ENCODE measurements at places on chromosomes 2 and 18.
A peak's percentile ranks its signal among the peaks of the same experiment; 100 is the strongest.

- DNase-seq: no peak
These were observed 702.6 kb upstream of the LRRTM1 start for GRCh38 chr2:81007104-81007503.

DNA sequence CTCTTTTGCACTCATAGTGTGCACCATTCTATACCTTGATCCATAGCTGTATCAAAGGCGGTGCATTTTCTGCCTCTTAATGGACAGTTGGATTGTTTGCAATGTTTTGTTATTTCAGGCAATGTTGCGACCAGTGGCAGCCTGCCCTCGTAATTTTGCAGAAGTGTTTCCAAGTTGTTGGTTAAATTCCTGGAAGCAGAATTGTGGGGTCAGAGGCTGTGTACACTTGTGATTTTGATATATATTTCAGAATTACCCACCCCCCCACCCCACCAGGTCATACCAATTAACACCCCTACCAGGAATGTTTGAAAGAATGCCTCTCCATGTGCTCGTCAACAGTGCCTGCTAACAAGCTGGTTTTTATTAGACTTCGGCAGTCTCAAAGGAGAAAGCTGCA is 32.4 kb upstream of the IL1R1 start:
- no peak for DNase-seq

DNA sequence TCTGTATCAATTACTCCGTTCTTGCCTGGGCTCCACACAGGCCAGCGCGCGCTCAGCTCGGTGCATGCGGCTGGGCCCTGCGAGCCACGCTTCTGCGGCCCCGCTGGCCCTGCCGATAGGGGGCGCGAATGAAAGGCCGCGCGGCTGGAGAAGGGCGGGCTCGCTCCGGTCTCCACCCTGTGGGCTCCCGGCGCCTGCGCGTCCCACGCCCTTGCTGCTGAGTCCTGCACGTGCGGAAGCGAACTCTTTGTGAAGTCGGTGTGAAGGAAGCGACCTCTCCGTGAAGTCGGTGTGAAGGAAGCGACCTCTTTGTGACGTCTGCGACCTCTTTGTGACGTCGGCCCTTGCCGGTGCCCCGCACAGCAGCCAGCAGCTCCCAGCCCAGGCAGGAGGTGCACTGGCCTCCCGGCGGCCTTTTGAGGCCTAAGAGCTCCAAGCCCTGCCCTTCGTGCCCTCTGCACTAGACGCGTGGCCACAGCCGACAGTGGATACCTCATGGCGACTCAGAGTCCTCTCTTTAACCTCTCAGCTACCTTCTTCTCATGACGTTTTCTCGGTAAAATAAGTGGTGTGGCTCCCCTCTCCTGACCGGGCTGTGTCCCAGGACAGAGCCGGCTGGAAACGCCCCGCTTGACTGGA is 391.9 kb upstream of the RAB6C start:
- no peak for DNase-seq

GRCh38 chr2:128514555-128514955 is 195.9 kb upstream of the HS6ST1 start:
- no peak for DNase-seq

GRCh38 chr18:58268849-58269248 is 224.8 kb downstream of the NEDD4L start:
- DNase-seq: no peak

DNA sequence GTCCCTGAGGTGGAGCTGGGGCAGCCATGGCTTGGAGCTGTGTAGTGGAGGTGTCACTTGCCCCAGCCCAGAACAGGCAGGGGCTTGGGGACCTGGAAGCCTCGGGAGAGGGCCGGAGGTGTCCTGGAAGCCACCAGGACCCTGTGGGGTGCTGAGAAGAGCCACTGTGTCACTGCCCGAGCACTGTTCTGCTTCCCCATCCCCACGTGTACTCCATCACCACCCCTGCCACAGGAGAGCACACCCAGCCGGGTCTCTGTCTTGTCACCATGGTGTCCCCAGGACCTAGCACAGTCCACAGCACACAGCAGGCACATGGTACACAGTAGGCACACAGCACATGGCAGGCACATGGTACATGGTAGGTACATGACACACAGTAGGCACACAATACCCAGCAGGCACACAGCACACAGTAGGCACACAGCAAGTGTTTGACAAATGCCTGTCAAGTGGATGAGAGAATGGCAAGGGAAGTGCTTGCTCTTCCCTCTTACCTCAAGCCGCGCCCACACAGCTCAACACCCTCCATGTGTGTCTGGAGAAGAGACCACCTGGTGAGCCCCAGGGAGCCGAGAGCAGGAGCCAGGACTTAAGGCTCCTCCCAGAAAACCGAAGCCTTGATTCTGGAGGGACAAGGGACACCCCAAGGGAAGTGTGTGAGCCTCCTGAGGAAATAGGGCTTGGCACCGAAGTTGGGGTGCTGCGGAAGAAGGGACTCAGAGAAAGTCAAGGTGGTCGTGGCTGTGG is 13.3 kb downstream of the MBP start:
- DNase-seq: no peak

DNA sequence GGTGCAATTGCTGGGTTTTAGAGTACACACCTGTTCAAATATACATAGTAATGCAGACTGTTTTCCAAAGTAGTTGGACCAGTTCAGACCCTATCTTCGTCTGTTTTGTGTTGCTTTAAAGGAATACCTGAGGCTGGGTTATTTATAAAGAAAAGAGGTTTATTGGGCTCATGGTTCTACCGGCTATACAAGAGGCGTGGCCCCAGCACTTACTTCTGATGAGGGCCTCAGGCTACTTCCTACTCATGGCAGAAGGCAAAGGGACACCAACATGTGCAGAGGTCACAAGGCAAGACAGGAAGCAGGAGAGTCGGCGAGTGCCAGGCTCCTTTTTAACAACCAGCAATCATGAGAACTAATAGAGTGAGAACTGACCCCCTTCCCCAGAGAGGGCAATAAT is 21.9 kb upstream of the EMILIN2 start:
- no peak for DNase-seq

- no peak for DNase-seq
These were observed 168.5 kb downstream of the SPP2 start for GRCh38 chr2:234219046-234219310.

- DNase-seq: no peak
These were observed 243.9 kb upstream of the GULP1 start for GRCh38 chr2:188047735-188048134.

- peak; percentile 53 for DNase-seq
These were observed 501.7 kb upstream of the TCF4 start for GRCh38 chr18:56089612-56090258.

GRCh38 chr2:219334076-219334475 is 1.5 kb upstream of the RESP18 start:
- DNase-seq: no peak
